ENCODE measurements at places on chromosomes 11 and 22. TPM values are rescaled to one million over a fixed set of nuclear protein-coding genes. Genes with fewer than 3 reads are reported as not detected.

GUCY1A2 gene
- not detected for total RNA-seq

CHCHD10 gene
- total RNA-seq, result 30.6 TPM

MRPL21 gene
- total RNA-seq, result 40.7 TPM

SLC6A5 gene
- total RNA-seq, result not detected

LIF gene
- total RNA-seq, result 0.96 TPM

TMEM86A gene
- total RNA-seq, result 4.8 TPM

MS4A2 gene
- total RNA-seq, result 0.37 TPM

CWF19L2 gene
- 28.3 TPM for total RNA-seq

TCN1 gene
- 1.0 TPM for total RNA-seq

POLR2F gene
- total RNA-seq, result 34.5 TPM

Measured in CD4-positive, CD25-positive, alpha-beta regulatory T cell (primary cell).